ENCODE measurements at places on chromosomes 11 and 22.

DNA sequence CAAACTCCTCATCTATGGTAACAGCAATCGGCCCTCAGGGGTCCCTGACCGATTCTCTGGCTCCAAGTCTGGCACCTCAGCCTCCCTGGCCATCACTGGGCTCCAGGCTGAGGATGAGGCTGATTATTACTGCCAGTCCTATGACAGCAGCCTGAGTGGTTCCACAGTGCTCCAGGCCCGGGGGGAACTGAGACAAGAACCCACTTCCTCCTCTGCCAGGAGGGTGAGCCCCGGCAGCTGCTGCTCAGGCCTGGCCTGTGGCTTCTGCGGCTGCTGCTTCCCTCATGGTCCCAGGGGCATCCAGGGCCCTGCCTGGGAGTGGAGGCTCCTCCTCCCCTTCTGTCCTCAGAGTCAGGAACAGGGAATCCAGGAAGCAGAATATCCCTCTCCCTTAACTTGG lies 98.4 kb downstream of the ZNF280B start:
- DNase-seq, result peak; percentile 53

DNA sequence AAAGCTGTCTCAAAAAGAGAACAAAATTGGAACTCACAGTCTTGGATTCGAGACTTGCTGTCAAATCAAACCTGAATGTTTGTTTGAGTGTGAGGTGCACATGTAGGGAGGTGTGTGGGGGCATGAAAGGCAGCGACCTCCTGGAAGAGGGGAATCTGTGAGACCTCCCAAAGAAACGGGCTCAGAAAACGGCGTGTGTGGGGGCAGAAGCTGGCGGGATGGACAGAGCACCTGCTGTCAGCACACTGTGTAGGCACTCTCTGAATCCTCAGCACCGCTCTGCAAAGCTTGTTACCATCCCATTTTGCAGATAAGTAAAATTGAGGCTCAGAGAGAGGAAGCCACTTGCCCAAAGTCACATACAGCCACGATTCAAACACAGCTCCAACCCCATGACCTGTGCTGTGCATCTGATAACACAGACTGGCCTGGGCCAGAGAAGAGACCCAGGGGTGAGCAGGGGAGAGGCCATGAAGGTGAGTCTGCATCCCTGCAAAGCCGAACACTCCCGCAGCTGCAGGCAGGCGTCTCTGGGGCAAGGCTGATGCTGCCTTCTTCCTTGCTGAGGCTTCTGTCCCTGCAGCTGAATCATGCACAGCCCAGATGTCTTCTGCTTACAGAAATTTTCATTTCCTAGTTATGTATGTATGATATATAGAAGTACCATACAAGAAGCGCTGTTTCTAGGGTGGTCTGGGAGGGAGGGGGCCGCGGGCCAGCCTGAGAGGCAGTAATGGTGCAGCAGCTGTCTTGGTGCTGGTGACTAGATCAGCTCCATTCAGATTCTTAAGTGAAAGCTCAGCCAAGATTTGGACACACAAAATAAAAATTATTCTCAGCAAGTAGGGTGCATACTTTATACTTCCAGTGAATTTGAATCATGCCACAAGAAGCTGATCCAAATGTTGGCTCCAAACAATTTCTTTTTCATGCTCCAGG lies 67.3 kb upstream of the SHISAL1 start:
- DNase-seq, result no peak

GRCh38 chr11:79018371-79018849 lies 422.4 kb downstream of the TENM4 start:
- DNase-seq, result no peak

DNA sequence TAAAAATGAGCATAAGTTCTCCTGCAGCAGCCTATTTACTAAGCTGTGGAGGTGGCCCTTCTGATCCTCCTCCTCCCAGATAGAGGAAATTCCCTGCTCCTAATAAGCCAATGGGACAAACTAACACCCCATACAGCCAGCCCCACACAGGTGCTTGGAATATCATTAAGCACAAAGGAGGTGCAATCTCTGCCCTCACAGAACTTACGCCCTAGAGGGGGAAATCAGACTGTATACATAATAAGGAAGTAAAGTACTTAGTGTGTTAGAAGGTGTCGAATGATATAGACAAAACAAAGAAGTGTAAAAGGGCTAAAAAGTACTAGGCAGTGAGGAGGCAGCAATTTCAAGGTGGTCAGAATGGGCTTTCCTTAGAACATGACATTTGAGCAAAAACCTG lies 5.8 kb downstream of the MS4A12 start:
- no peak for DNase-seq

GRCh38 chr22:45962756-45963324 lies 14.1 kb downstream of the WNT7B start:
- no peak for DNase-seq

- DNase-seq, result no peak
Measured at GRCh38 chr11:79077702-79078330, 363.0 kb downstream of the TENM4 start.

DNA sequence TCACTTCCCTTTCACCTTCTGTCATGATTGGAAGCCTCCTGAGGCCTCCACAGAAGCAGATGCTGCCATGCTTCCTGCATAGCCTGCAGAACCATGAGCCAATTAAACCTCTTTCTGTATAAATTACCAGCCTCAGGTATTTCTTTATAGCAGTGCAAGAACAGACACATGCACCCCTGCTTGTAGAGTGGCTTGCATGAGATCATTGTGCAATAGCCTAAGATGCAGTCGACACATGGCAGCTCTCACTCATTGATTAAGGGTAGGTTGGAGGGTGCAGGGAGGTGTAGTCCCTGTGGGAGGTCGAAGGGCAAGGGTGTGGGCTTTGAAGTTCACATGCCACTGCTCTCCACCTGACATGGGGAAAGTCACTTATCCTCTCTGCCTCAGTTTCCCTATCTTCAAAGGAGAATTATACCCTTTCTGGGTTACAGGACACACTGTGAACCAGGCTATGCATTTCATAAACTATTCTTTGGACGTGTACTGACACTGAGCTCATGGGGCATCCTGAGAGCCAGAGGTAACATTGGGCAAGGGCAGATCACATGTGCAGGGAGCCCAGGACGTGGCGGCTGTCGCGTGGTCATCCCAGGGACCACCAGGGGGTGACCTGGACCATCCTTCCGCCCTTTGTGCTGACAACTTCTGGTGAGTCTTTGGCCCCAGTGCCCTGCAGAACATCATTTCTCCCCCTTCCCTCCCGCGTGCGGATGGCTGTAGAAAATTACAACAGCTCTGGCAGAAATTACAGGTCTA lies 69.2 kb upstream of the SHANK2 start:
- no peak for DNase-seq

DNA sequence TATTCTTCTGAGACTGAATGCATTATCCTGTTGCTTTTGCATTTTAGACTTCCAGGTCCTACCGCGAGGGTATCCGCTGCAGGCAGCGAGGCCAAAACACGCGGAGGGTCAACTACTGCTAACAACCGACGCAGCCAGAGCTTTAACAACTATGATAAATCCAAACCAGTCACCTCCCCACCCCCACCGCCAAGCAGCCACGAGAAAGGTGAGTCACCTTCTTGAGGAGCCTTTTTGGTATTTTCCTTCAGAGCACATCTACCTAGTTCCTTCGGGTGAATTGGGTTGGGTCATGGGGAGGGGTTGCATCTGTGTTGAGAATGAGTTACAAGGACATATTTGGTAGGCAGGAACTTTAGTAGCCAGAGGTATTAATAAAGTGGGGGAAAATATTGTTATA lies 179.8 kb downstream of the NAV2 start:
- no peak for DNase-seq

- DNase-seq, result peak; percentile 4
Measured at GRCh38 chr11:105000797-105001196, 22.2 kb downstream of the CASP5 start.

DNA sequence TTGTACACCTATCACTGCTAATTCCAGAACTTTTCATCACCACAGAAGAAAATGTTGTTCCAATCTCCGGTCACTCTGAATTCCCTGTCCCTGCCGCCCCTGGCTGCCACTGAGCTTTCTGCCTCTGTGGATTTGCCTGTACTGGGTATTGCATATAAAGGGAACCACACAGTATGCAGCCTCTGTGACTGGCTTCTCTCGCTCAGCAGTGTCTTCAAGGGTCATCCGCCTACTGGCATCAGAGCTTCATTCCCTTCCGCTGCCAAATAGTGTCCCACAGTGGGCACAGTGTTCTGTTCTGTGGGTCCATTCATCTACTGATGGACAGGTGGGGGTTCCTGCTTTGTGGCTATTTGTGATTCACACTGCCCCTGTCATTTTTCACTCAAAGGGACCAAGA lies 5.3 kb downstream of the DHCR7 start:
- no peak for DNase-seq

DNA sequence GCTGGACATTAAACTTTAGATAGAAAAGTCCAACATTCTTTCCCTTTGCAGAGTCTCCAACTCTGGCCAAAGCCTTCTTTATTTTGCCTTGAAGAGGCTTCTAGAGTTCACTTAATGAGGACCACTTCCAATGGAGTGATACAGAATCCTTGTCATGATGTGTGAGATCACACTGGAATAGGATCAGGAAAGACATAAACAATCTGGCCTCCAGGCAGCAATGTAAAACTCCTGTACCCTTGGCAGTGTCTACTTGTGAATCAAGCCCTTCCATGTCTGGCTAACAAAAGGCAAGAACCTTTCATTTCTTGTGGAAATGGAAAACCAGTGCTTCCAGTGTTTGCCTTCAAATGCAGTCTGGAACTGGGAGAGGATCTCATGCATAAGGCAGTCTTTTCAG lies 56.5 kb upstream of the FIBIN start:
- no peak for DNase-seq

DNA sequence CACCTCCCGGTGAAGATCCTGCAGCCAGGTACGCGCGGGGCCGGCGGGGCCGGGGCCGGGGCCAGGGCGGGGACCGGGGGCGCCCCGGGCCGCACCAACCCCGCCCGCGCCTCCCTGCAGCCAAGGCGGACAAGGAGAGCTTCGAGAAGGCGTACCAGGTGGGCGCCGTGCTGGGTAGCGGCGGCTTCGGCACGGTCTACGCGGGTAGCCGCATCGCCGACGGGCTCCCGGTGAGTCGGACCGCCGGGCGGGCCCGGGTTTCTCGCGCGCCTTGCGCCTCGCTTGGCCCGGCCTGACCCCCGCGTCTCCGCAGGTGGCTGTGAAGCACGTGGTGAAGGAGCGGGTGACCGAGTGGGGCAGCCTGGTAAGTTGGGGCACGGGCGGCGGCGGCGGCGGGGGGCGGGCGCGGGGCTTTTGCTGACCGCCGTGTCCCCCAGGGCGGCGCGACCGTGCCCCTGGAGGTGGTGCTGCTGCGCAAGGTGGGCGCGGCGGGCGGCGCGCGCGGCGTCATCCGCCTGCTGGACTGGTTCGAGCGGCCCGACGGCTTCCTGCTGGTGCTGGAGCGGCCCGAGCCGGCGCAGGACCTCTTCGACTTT lies 531 bp downstream of the PIM3 start:
- DNase-seq, result no peak
